ENCODE measurements at places on chromosomes 2 and 18.

GRCh38 chr2:239693330-239693729 is 292.5 kb upstream of the HDAC4 start:
- DNase-seq: no peak

DNA sequence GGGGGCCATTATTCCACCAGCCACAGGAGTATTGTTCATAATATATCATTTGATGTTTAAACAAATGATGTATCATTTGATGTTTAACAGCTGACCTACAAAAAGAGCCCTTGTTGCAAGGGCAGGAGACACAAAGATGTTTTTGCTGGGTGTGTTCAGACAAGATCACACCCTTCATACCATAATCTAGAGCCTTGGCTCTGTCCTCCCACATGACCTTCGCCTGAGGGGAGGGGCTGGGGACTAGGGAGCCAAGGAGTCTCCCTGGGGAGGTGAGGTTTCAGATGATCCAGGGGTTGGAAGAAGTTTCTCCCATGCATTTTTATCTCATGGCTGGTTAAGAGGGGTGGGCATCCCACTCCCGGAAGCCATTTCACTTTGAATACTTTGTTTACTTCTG is 33.5 kb downstream of the CDC42EP3 start:
- no peak for DNase-seq

DNA sequence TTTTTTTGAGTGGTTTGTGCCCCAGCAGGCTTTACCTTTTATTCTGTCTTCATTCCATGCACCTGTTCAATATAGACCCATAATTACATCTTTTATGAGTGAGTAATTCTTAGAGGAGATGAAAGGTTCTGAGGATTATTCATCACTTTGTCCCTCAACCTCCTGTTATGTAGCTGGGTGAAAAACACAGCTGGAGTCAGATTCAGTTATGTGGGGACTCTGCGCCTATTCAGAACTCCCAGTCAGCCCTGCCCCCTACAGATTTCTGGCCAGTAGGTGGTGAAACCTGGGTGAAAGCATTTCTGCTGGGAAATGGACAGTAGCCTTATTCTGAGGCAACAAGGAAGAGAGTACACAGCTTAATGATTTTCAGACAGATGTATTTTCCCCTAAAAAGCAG is 107.8 kb downstream of the MGAT5 start:
- no peak for DNase-seq

GRCh38 chr18:41466436-41467160 is 488.4 kb upstream of the PIK3C3 start:
- no peak for DNase-seq

DNA sequence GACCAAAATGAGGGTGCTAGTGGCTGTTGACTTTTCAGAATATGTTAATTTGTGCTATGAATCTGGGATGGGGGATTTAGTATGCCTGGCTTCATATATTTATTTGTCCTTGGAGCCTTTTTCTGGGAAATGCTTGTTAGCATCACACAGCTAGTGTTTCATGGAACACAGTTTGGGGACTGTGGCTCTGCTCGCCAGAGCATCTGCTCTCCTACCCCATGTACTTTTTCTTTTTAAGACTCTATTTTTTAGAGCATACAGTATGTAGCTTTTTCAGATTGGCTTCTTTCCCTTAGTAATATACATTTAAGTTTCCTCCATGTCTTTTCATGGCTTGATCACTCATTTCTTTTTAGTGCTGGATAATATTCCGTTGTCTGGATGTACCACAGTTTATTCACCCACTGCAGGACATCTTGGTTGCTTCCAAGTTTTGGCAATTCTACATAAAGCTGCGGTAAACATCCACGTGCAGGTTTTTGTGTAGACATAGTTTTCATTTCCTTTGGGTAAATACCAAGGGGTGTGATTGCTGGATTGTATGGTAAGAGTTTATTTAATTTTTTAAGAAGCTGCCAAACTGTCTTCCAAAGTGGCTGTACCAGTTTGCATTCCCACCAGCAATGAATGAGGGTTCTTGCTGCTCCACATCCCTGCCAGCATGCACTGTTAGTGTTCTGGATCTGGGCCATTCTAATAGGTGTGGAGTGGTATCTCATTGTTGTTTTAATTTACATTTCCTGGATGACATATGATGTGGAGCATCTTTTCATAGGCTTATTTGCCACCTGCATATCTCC is 44.1 kb downstream of the EFR3B start:
- DNase-seq: no peak

DNA sequence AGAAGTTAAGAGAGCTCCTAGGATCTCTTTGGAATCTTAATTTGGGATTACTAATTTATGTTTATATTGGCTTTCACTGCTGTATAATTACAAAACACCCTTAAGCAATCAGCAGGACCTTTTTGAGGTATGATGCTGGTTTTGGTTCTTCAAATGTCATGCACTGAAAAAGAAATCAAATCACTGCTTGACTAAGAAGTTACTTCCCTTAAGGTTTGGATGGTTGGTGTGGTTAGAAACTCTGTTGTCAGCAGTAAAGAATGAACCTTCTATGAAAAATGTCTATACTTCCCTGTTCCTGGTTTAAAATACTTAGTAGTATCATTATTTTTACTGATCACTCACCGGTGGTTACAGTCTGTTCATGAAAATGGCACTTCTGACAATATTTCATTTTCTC is 5.5 kb downstream of the COLEC12 start:
- no peak for DNase-seq

- no peak for DNase-seq
Measured at GRCh38 chr2:3598197-3598910, 3.4 kb downstream of the COLEC11 start.

- DNase-seq: no peak
Measured at GRCh38 chr2:153163055-153163454, 315.5 kb downstream of the RPRM start.

DNA sequence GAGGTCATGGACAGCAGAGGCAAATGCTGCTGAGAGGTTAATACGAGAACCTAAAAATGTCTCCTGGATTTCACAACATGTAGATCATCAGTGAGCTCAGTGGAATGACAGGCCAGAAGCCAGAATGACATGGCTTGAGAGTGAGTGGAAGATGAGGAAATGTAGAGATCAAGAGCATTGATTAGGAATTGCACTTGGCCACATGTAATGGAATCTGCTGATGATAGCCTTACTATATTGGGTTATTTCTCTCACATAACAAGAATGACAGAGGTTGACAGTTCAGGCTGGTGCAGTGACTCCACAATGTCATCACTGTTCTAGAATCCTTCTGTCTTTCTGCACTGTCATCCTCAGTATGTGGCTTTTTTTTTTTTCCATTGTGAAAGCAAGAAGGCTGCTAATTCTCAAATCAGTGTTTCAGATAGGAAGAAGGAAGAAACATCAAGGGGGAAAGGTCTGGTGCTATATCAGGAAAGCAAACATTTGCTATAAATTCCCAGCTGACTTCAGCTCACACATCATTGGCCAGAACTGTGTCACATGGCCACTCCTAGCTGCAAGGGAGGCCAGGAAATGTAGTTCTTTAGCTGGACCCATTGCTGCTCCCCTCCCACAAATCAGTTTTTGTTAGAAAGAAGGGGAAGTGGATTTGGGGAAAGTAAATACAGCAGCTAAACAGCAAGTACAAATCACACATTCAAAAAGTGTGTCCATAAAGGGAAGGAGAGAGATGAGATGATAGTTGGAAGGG is 127.2 kb downstream of the FAM161A start:
- no peak for DNase-seq

- no peak for DNase-seq
Measured at GRCh38 chr2:183375821-183376220, 251.6 kb downstream of the NUP35 start.

DNA sequence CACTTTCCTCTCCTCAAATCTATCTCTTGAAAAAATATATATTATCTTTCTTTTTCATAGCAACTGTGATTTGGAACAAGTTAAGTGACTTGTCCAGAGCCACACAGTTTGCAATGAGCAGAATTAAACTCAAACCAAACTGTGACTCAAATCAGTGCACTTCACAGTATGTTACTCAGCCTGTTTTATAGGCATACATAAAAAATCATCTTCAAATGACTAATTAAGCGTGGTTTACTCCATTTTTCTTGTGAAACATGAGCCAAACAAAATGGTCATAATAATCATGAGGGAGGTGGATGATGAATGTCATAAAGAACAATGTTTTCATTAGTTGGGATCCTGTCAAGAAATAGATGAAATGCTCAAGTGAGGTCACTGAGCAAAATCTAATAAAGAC is 6.1 kb upstream of the CCDC178 start:
- no peak for DNase-seq

DNA sequence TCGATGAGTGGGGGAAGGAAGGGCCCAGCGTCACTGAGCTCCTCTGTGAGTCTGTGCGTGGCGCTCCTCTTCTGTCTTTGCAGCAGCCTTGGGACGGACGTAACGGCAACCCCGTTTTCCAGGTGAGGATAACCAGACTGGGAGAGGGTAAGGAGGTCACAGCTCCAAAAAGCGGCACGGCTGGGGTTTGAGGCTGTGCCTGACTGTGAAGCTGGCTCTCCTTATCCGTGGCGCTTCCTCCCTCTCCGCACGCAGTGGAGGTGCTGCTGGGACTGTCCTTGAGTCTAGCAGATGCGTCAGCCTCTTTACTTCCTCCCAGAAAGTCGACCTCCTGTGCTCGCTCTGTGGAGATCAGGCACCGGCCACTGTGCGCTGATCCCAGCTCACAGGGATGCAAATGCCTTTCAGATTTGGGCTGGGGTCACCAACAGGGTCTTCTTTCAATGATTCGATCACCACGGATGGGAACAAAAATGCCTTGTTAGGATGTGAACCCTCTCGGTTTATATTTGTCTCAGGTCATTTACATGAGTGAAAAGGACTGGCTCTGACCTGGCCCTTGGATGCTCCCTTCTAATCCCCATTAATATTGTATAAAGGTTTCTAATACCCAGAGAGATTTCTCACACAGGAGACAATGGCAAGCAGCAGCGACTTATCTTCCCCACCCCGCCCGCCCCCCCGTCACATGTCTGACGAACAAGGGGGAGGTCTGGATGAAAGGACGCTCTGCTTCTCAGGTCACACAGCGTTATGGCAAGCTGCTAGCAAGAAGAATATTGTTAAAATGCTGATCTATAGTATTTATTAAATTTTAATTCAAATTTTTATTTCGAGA is 30.1 kb upstream of the E2F6 start:
- no peak for DNase-seq

DNA sequence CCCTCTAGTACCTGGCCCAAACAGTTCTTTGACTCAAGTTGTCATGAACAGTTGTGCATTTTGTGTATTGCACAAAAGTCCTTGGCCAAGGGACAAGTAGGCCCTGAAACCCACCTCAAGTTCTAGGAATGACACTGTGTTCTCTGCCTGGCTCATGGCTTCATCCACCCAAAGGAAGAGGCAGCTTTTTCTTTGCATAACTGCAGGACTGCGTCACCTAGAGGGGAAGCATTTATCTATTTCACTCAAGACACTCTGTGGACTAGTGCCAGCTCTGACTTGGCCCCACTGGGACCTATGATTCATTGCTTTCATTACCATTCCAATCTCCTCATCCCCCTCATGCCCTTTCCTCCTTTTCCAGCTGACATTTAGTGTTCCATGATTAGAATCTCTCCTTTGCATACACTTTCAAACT is 119.3 kb upstream of the SIX2 start:
- no peak for DNase-seq

GRCh38 chr18:31329787-31330438 is 12.0 kb downstream of the DSG1 start:
- DNase-seq: no peak

DNA sequence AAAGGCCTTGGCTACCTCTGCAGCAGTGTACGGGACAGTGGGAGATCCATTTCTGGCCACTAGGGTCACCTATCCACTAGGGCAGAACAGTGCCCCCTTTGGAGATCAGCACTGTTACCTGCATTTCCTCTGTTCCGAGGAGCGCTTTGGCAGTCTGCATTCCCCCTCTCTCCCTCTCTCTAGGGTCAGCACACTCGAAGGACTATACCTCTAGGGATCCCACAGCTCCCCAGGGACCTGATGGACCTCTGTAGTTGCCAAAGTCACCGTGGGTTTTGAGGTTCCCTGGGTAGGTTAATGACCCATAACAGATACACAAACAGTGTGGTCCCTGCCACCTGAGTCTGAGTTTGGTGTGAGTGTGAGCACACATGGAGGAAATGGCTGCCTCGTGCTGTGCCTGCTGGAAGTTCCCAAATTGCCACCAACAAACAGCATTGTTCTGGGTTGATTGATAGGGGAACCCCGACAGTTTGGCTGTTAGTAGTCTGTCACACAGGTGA is 99.8 kb upstream of the VWC2L start:
- DNase-seq: no peak

- no peak for DNase-seq
Measured at GRCh38 chr2:23420840-23421476, 36.0 kb downstream of the KLHL29 start.

GRCh38 chr2:155145758-155146229 is 447.3 kb downstream of the KCNJ3 start:
- no peak for DNase-seq

DNA sequence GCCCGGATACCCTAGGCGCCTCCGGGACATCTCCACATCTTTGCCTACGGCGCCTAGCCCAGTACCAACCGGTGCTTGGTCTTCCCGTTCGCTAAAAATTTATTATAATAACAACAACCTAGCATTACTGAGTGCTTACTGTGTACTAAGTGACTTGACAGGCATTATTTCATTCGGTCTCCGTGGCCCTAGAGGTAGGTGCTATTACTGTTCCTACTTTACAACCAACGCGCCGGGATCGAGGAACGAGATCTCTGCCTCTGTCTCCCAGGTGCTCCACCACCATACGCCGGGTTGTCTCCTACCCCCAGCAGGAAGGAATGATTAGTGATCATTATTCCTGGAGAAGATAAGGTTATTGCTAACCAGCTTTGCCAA is 657 bp upstream of the BIN1 start:
- no peak for DNase-seq

DNA sequence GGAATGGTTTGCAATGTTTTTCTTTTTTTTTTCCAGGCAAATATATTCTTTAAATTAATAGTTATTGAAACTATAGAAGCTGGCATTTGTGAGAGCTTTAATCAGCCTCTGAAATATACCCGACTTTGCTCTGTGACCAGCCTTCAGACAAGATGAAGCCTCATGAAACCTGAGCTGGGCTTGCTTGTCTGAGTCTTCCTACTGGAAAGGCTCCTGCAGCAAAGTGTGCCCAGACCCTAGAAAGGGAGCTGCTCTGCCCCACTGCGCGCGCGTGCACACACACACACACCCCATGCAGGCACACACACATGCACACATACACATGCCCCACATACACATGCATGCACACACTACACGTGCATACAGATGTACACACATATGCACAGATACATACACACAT is 203.3 kb upstream of the NT5C1B start:
- no peak for DNase-seq

DNA sequence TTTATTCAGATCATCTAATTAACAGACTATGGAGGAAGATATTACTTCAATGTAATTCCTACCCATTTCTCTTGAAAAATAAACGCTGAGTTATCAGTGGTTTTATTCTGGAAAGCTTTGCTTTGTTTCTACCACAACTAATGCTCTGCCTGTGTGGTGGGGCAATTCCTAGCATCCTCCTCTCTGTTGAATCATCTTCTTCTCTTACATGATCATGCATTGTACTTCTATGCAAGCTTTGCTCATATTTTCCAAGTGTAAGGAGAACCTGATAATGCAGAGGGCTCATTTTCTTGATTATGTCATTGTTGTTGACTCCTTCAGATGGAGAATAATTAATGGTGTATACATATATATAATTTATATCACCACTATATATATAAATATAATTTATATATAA is 46.7 kb downstream of the CCDC195 start:
- no peak for DNase-seq

GRCh38 chr2:212033888-212034287 is 504.7 kb downstream of the ERBB4 start:
- no peak for DNase-seq
